ENCODE measurements at places on chromosomes 1 and 21.

DNA sequence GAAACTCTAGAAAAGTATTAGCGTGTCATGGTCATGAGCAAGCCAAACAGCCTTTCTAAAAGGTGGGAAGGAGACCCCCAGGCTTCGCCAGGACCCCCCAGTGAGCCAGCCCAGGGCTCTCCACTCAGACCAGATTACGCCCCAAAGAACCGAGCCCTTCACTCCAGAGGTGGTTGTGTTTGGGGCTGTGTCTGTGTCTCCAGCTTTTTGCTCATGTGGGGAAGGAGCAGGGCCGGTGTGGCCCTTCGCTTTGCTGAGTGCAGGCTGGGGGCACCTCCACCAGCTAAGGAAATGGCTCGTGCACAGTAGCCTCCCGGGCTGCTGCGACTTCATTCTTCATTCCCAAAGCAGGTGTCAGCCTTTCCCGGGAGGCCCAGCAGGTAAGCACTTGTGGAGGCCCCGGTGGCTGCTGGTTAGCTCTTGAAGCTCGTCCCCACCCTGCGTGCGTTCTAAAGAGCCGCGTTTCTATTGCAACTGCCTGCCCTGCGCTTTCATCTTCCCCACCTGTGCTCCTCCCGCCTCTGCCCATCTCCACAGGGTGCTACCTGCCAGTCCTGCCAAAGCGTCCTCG is 531 bp downstream of the TSPEAR start:
- DNase-seq, result no peak

- no peak for DNase-seq
These were observed 210.1 kb upstream of the C1orf87 start for GRCh38 chr1:60283690-60284089.

DNA sequence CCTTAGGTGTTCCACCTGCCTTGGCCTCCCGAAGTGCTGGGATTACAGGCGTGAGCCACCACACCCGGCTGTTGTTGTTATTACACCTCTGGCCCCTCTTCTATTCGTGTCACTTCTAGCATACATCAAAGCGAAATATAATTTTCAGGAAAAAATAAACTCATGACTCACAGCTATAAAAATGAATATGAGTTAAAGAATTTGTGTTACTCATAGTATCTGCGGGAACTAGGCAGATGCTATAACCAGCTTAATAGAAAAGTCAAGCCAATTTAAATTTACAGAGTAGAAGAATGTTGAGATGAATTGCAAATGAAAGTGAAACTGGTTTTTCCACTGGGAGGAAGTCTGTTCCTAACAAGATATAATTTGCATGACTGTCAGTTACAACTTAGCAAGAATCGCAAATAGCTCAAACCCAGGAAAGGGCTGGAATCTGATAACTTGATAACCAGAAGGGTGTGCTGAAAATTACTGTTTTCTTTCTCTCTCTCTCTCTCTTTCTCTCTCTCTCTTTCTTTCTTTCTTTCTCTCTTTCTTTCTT is 11.2 kb downstream of the OR2W3 start:
- DNase-seq, result no peak

DNA sequence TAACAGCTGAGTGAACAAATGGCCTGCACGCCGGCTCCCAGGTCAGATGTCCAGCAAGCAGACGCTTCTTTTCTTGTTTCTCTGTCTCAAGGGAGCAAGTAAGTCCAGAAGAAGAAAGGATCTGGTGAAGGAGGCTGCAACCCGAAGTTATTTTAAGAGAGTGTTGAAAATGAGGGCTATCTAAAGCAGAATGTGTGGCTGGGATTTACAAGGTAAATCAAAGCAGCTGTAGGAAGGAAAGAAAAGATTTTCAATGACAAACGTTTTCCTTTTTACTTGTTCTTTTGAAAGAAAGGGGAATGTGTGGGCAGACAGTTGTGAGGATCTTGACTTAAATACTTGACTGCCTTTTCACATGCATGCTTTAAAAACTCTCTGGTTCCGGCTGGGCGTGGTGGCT is 311.5 kb downstream of the KIF26B start:
- no peak for DNase-seq

- no peak for DNase-seq
These were observed 62.1 kb downstream of the MEF2D start for GRCh38 chr1:156438278-156438987.

GRCh38 chr1:173573596-173573995 is 29.3 kb downstream of the SLC9C2 start:
- no peak for DNase-seq

DNA sequence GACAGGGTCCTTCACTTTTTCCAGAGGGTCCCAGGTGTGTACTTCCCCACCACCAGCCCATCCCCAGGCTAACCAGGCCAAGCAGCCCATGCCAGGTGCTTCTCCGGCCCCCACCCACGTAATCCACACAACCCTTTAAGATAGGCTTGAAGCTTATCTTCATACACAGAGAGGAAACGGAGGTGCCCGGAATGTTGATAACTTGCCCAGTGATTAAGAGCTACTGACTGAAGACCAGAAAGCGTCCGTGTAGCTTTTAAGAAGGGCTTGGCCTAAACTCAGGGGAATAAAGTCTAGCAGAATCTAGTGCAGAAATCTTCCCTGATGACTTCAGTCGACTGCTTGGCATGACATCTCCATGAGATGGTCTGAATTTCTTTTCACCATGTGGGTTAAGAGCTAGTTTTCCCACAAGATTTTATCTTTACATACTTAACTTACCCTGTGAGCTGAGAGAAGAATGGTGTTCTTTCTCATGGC is 138.7 kb downstream of the GALNT2 start:
- DNase-seq, result no peak

- DNase-seq, result no peak
These were observed 8.3 kb downstream of the CYB5RL start for GRCh38 chr1:54191525-54191924.

- DNase-seq, result no peak
These were observed 10.7 kb upstream of the GPR25 start for GRCh38 chr1:200861937-200862647.

- DNase-seq, result no peak
These were observed 17.1 kb downstream of the FBLIM1 start for GRCh38 chr1:15775706-15776105.

- no peak for DNase-seq
These were observed 251.0 kb downstream of the LRRIQ3 start for GRCh38 chr1:73947009-73947408.

- no peak for DNase-seq
These were observed 60.1 kb downstream of the PKN2 start for GRCh38 chr1:88744142-88744541.

All from hippocampal formation (tissue), 2 donors.